ENCODE measurements at places on chromosomes 7 and 10.

DNA sequence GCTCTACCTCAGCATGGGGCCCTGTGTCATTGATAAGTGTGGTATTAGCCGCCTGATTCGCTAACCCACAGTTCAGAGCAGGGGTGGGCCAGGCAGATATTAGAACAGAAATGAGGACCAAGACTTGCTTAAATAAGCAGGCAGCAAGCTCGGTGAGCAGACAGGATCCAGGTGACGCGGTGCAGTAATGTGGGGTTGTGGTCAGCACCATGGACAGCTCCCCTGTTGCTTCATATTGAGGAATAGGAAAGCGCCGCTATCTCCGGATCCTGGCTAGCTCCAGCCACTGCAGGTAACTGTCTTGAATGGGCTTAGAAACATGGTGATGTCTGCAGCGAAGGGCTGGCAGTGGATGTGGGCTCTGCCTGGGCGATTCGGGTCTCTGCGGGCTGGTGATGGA lies 51.3 kb upstream of the GPR26 start:
- DNase-seq, result peak; percentile 49

DNA sequence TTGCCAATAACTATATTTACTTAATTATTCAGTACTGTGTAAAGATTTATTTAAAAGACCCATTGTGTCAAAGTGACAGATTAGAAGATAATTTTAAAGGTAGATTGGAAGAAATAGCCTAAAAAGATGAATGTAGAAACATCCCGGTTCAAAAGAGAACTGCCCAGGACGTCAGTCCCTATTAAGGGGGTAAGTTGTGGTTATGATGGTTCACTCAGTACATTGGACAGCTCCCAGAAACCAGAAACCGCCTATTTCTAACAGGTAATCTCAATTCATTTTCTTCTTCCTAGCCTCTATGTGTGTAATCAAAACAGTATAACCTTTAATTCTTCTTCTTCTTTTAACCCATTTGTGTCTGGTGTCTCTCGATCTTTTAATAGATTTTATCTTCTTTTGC lies 1.5 kb upstream of the FERD3L start:
- DNase-seq, result no peak

- DNase-seq, result no peak
These were observed 55.2 kb upstream of the FRMD4A start for GRCh38 chr10:14385596-14386593.

DNA sequence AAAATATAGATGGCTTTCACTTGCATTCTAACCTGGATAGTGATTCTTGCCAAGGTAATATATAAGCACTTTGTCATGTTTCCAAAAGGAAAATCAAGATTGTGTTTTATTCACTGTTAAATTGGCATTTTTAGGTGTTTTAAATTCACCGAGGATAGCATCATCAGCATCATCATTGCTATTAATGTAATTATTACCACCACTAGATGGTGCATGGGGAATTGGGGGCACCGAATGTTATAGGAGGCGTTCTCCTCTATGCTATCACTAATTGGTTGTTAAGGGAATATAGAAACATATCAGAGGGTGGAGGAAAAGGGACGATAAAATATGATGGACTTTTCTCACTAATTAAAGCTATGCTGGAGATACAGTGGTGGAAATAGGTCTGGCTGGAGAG lies 95.5 kb downstream of the CELF2 start:
- DNase-seq, result peak; percentile 66

- DNase-seq, result no peak
These were observed 237.7 kb downstream of the ETV1 start for GRCh38 chr7:13751766-13752165.

DNA sequence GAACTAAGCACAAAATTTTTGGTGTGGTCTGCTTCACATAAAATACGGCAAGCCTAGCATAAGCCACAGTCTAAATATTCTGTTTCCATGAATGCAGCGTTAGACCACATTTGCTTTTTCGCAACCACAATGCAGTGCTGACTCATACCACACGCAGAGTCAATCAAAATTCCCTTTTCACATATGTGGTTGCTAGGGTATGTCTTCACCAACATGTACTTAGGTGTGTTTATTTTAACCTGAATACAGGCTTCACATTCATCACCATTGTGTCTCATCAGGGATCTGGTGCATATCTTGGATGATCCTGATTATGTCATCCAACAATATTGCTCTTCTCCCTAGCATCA lies 90.8 kb downstream of the CHN2 start:
- DNase-seq, result peak; percentile 59

Measured in inflammatory macrophage (primary cell).